NCI-H1436 (cell line): ENCODE measurements at places on chromosomes 6 and 20.

DNA sequence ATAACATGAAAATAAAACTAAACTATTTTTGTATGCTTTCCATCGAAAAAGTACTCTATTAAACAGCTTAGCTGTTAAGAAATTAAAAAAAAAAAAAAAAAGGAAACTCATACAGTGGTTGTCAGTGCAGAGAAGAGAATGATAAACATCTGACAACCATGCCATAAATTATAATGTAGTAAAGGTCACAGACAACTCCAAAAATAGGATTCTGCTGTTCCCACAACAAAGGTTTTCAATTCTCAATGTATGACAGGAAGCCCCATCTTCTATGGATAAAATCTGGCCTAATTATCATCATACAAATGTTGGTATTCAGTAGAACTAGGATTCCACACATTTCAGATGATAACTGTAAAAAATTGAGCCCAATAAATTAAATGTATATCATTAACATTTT is 5.0 kb downstream of the PLN start:
- DNase-seq = no peak

GRCh38 chr6:150372051-150372450 is 3.2 kb downstream of the IYD start:
- no peak for DNase-seq

GRCh38 chr6:167420858-167421766 is 96.2 kb downstream of the TTLL2 start:
- DNase-seq = no peak

GRCh38 chr6:139449611-139450000 is 75.2 kb upstream of the CITED2 start:
- no peak for DNase-seq

DNA sequence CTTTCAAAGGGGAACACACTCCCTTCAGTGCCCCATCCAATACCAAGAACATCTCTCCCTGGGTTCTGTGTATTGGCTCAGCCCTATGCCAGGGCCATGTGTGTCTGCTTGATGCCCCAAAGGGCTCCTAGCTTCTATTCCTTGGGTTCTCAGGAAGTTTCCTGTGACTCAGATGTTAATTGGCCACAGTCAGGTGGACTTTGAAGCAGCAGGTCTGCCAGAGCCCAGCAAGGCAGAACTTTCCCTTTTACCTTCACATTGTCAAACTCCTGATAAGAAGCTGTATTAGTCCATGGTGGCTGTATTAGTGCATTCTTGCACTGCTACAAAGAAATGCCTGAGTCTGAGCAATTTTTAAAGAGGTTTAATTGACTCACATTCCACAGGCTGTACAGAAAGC is 116.0 kb upstream of the PTPRT start:
- no peak for DNase-seq

DNA sequence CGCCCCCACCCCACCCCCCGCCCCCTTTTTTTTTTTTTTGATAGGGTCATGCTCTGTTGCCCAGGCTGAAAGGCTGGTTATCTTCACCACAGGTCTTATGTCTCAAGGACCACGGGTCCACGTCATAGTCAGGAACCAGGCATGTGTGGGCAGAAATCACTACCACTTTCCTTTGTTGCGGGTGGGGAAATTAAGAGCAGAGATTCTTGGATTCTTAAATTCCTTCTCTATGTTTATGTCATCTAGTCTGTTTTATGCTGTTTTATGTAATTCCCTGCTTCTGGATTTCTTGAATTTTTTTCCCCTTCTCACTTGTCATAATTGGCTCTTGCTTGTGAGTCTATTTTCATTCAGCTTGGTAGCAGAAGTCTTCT is 25.8 kb upstream of the PLCG1 start:
- DNase-seq = no peak

DNA sequence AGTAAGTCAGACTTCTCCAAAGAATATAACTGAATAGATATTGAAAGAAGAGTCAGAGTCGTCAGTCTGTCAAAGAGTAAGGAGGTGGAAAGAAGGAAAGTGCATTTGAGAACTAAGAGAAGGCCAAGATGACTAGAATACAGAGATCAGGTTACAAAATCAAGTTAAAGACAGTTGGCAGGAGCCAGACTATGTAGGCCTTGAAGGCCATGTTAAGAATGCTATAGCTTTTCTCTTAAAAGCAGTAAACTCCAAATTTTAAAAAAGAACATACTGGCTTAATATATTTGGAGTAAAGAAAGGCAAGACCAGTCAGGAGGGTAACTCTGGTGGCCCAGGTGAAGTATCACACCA is 68.8 kb downstream of the IBTK start:
- no peak for DNase-seq

GRCh38 chr20:15630360-15630759 is 942.9 kb downstream of the KIF16B start:
- no peak for DNase-seq

GRCh38 chr20:64065974-64066343 is 3.0 kb downstream of the TCEA2 start:
- DNase-seq = no peak

GRCh38 chr6:115064680-115065079 is 721.9 kb upstream of the HS3ST5 start:
- DNase-seq = no peak

DNA sequence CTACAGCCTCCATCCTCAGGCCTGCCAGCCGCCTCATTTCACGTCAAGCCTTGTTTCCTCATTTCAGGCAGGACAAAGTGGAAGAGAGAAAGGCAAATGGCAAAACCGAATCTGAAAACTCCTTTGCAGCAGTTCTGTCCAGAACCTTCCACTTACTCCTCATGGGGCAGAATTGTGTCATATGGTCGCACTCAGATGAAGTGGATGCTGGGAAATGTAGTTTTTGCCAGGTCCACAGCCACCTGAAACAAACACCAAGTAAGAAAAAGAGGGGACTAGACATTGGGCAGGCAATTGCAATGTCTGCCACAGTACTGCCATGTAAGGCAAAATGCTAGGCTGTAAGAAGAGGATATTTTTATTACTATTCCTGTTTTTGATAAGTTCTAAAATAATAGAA is 44.9 kb downstream of the ISM1 start:
- DNase-seq = no peak

GRCh38 chr6:140201787-140202458 is 827.5 kb upstream of the CITED2 start:
- DNase-seq = no peak

GRCh38 chr6:8278562-8278961 is 156.8 kb downstream of the SLC35B3 start:
- no peak for DNase-seq

GRCh38 chr6:154960299-154960843 is 34.7 kb upstream of the TIAM2 start:
- no peak for DNase-seq

DNA sequence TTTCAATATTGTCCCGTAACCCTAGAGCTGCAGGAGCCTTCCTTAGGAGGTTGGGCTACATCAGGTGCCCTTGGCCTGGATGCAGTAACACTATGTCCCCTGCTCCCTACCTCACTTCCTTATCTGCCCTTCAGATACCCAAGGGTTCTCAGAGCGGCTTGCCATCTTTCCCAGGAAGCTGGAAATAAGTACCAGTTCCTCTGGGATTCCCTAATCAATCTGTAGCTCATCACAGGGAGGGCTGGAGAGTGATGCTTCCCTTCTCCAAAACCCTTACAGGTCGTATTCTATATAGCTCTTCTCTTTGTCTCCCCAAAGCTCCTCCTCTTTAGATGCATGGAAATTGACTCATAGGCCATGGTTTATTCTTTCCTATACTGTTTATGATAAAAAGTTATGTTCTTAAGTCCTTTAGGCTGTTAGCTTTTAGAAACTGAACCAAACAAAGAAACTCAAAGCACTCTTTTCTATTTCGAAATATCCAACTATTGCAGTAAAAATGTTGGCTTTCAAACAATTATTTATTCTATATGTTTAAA is 4.2 kb downstream of the MYCT1 start:
- DNase-seq = no peak

DNA sequence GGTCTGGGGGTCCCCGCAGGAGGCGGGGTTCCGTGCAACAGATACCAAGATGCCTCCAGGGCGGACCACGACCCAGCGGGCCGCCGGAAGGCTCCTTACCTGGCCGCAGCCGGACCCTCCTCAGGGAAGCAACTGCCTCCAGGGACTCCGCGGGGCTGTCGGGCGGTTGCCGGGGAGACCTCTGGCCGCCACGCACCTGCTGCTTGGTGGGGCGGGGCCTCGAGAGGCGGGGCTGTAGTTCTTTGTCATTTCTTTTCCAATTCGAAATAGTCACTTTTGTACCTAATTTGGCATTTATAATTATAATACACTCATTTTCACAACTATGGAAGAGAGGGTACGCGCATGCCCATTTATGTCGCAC is 647 bp downstream of the AK9 start:
- DNase-seq = peak; percentile 75

DNA sequence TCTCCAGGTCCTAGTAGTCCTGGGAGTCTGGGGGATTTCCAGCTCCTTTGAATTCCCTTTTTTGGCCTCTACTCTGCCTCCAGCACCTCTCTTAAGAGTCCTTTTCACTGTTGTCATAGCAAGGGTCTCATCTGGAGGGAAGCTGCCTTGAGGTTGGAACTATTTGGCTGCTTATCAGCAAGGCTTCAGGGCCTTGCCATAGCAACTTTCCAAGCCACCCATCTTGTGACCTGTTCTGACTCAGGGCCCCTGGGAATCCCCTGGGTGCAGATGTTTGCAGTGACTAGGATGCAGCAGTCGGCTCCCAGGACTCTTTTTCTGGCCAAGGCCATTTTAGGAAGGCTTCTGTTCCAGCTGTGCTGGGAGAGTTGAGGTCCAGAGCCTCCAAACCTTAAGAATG is 12.4 kb downstream of the PKIG start:
- DNase-seq = no peak

DNA sequence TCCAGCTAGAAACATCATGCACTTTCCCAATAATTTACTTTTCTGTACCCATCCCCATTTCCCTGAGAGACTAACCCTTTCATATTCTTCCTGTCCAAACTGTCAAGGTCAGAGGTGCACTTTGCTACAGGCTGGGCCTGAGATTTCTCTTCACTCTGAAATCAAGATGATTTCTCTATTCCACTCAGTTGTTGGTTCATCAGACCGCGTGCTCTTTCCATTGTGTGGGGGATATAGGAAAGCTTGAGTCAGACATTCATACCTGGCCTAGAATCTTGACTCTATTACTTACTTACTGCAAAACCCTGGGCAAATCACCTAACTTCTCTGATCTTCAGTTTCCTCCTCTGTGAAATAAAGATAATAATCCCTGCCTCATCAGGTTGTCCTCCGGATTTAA is 4.7 kb upstream of the ZDHHC14 start:
- DNase-seq = no peak
